ENCODE measurements at places on chromosomes 2 and 18. TPM values are rescaled to one million over a fixed set of nuclear protein-coding genes. Genes with fewer than 3 reads are reported as not detected.

DNA sequence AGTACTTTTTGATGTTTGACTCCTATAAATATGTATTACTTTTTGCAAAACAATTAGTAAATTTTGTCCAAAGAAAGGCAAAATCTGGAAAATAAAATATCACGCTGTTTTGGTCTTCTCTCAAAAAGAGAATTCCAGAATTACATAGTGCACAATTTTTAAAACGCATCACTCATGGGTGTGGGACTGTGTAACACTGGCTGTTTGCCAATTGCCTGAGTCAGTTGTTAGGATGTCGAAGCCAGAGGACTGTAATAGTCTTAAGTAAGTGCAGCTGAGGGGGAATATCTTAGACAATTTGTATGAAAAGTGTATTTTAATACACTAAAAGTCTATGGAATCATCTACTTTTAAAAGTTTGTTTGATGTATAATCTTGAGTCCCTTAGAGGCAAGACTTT, 24.1 kb upstream of the EPHA4 start:
- no peaks in the 10 kb centered on the region for H3K4me1 ChIP-seq
- no peak overlapping the region for H3K27ac ChIP-seq

DNA sequence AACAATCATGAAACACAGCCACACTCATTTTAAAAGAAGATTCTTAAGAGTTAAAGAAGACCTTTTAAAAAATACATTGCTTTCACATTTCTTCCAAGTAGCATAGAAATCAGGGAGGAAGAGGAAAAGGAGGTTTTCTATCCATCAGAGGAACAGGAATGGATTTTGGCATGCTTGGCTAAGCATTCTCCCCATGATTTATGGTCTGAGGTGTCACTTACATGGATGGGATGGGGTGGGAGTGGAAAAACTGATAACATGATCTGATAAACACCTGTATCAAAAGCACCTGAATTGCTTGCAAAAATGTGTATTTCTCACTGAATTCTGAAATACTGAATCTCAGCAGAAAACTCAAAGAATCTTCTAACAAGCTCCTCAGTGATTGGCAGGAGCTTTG, 265.9 kb downstream of the NRXN1 start:
- H3K4me3 ChIP-seq: no peak overlapping the region
- H3K36me3 ChIP-seq: no peaks in the 10 kb centered on the region
- no peak overlapping the region for H3K27ac ChIP-seq
- no peaks in the 10 kb centered on the region for H3K27me3 ChIP-seq

The REG3G gene
- total RNA-seq: not detected

The ICA1L gene
- 4.7 TPM for total RNA-seq

- H3K27ac ChIP-seq: no peak overlapping the region
- H3K36me3 ChIP-seq: no peaks in the 10 kb centered on the region
- H3K27me3 ChIP-seq: no peaks in the 10 kb centered on the region
- H3K4me1 ChIP-seq: peaks cover 59% of the 10 kb centered on the region
- no peak overlapping the region for H3K4me3 ChIP-seq
Measured at GRCh38 chr2:105882341-105882740, 137.6 kb downstream of the NCK2 start.

GRCh38 chr2:4930704-4931103, 761.5 kb upstream of the SOX11 start:
- H3K27me3 ChIP-seq: no peaks in the 10 kb centered on the region
- no peak overlapping the region for H3K27ac ChIP-seq
- H3K4me3 ChIP-seq: no peak overlapping the region
- no peaks in the 10 kb centered on the region for H3K36me3 ChIP-seq
- no peak for DNase-seq

DNA sequence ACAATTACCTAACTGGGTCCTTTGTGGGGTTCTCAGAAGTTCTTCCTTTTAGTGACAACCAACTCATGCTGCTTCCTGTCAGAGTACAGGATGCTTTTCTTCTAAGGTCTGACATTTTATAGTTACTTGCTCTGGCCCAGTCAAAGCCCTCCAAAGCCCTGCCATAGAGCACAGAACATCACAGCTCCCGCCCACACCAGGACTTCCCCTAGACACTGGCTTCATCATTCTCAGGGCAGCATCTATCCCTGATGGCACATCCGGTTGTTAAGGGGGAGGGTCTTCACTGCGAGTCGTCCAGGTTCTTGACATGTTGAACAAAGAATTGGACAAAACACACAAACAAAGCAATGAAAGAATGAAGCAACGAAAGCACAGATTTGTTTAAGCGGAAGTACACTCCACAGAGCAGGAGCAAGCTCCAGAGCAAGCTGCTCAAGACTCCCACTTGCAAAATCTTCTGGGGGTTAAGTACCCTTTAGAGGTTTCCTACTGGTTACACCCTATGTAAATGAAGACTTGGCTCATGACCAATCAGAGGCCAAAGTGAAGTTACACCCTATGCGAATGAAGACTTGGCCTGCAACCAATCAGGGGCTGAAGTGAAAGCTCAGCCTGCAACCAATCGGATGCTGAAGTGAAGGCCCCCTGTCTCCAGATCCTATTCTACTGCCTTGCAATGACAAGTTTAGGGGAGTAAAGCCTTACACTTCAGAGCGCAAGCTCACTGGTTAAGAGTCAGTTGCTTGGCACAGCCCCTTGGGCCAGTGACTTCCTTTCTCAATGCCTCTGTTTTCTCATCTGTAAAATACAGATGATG, 79.0 kb downstream of the HDAC4 start:
- peak overlapping the region; percentile 44 for H3K27ac ChIP-seq
- no peaks in the 10 kb centered on the region for H3K36me3 ChIP-seq
- no peak overlapping the region for H3K4me3 ChIP-seq

GRCh38 chr2:72934683-72935610, 17.6 kb downstream of the EMX1 start:
- no peaks in the 10 kb centered on the region for H3K36me3 ChIP-seq
- no peak overlapping the region for H3K4me3 ChIP-seq
- no peak for DNase-seq
- H3K27me3 ChIP-seq: peaks cover 2% of the 10 kb centered on the region

DNA sequence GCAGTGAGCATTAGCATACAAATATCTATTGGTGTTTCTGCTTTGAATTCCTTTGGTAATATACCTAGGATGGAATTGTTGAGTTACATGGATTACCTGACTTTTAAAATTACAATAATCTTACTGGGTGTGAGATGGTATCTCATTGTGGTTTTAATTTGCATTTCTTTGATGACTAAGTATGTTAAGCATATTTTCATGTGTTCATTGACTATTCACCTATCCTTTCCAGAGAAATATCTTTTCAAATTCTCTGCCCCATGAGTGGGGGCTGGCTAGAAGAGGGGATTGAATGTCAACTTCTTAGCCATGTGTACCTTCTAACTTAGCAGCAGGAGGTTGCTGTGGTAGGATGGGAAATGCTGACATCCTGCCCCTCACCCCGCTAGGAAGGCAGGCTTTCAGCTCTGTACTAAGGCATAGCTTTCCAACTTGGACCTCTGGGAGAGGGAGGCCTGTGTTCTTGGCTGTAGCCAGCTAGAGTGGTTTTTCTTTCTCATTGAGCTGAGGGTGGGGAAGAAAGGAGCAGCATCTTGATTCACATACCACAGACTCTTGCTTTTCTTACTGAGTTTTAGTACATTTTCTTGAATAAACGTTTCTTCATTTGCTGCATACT, 63.3 kb upstream of the TTC27 start:
- DNase-seq: no peak
- H3K27me3 ChIP-seq: no peaks in the 10 kb centered on the region
- H3K4me3 ChIP-seq: no peak overlapping the region
- no peaks in the 10 kb centered on the region for H3K36me3 ChIP-seq
